Fibroblast of skin of right biceps (primary cell): ENCODE measurements at places on chromosomes 16 and 17.
A peak's percentile ranks its signal among the peaks of the same experiment; 100 is the strongest.

DNA sequence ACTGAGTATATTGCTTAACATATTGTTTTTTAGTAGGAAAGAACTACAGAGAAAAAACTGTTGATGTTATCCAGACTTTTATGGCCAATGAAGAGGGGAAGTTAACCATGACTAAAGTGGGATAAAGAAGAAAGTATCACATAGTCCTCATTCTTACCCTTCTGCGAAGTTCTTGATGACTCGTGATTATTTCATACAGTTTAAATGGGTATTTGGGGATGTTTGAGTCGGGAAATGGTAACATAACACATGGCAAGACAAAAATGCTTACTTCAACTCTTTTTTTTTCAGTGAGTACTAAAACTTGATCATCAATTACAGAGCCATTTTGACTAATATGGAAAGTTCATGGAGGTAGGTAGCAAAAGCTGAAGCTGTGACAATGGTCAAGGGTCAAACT is 4.9 kb downstream of the POLG2 start:
- DNase-seq: peak; percentile 84

DNA sequence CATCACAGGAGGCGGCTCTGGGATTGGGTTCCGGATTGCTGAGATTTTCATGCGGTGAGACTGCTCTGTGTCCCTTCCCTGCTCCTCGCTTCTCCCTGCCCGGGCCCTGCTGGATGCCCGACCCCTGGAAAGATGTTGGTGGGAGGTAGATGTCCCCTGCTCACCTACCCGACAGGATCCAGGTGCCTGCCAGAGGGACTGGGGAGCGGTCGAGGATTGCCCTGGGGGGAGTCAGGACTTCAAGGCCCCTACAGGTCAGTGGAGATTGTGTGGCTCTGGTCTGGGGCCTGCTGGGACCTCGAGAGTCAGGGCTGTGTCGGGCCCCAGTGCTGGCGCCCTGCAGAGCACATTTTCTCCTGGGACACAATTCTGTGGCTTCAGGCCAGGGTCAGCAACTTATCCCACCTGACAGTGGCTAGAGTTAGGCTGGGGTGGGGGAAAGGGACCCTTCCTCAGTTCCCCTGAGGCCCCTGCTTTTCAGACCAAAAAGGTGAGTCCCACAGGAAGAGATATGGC is 3.3 kb downstream of the DECR2 start:
- DNase-seq: no peak

- DNase-seq: no peak
These were observed 7.4 kb downstream of the GSG1L2 start for GRCh38 chr17:9814337-9814945.

DNA sequence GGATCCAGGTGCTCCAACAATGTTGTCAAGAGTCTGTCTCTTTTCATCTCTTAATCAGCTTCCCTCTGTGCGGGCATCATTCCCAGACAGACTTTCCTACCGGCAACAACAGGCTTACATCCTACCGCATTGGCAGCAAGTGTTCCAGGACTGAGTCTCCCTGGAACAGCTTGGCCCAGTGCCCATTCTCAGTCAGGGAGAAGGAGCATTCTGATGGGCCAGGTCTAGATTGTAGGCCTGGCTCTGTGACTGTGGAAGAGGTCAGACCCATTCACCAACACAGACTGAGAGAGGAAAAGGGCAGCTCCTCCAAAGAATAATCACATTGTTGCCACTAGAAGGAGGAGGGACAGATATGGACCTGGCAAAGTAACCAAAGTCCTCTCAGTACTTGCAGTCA is 68.1 kb upstream of the TMEM132E start:
- DNase-seq: no peak

- peak; percentile 98 for DNase-seq
These were observed 24.8 kb upstream of the MRPS23 start for GRCh38 chr17:57874434-57875289.

DNA sequence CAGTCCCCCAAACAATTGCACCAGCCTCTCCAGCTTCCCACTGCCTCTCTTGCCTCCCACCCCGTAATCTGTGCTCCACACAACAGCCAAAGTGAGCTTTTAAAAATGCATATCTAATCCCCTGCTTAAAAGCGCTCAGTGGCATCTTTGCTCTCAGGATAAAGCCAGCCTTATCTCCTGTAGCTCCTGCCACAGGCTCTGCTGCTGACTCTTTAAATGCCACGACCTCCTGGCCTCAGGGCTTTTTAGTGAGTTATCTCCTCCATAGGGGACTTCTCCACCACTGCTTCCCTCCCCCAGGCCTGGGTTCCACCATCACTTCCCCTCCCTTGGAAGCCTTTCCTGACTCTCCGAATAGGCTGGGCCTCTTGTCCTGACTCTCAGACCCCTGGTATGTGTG is 98.6 kb downstream of the GNAO1 start:
- DNase-seq: no peak

DNA sequence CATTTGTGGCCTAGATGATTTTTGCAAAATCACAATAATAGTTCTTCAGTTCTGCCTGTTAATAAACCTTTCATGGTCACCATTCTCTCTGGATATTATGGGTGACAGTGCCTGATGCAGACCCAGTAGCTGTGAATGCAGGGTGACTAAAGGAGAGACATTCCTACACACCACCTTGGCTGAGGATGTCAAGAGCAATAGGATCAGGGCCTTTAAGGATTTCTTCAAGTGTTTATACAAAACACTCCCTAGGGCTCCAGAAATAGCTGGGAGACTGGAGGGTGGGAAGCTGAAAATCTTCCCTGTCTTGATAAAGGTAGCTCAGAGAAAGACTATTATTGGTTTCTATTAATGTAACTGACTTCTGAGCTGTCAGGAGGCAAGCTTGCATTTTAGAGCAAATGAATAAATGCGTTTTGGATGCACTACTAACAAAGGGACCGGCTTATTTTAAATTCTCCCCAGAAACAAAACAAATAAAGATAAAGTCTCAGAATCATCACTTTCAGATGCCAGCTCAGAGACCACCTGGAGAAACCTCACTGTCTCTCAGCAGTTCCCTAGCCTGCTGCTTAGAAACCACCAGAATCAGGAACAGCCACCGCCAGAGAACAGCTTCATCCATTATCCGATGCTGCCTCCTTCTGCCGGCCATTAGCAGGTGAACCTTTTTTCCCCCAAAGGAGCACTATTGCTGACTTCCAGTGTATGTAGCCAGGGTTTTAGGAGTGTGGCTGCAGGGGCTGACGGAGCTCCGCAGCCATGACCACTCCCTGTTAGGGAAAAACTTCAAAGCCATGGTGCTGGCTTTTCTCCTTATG is 171.4 kb upstream of the DYNLRB2 start:
- DNase-seq: peak; percentile 59

- no peak for DNase-seq
These were observed 28.1 kb downstream of the MEAK7 start for GRCh38 chr16:84476401-84476800.

DNA sequence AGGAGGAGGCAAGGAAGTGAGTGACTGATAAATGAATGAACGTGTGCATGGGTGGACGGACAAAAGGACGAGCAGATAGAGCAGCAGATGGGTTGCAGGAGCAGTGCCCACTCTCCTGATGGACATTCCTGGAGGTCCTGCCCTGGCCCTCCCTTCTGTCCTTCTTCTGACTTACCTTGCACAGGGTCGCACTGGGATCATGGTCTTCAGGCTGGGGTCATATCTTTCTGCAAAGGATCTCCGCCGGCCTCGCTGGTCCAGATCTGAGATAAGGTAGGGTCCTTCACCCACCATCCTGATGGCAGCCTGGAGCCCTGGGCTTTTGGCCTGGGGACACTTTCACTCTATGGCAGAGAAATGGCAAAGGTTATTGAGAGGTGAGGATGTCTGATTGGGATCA is 9.7 kb downstream of the ABCC12 start:
- no peak for DNase-seq

GRCh38 chr16:80174416-80174815 is 366.4 kb upstream of the DYNLRB2 start:
- DNase-seq: peak; percentile 88

DNA sequence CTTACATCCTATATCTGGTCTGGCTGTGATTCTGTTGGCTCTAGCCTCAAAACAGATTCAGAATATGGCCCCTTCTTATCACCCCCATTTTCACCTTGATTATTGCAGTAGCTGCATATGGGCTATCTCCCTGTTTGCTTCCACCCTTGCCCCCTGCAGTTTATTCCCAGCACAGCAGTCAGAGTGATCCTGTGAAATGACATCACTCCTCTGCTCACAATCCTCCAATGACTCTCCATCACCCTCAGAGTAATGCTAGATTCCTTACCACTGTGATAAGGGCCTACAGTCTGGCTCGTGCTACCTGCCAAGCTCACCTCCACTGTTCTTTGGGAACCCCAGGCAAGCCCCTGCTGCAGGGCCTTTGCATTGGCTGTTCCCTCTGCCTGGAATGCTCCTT is 92.5 kb downstream of the ASIC2 start:
- DNase-seq: peak; percentile 18

- no peak for DNase-seq
These were observed 44.2 kb upstream of the TRAP1 start for GRCh38 chr16:3761375-3762106.

DNA sequence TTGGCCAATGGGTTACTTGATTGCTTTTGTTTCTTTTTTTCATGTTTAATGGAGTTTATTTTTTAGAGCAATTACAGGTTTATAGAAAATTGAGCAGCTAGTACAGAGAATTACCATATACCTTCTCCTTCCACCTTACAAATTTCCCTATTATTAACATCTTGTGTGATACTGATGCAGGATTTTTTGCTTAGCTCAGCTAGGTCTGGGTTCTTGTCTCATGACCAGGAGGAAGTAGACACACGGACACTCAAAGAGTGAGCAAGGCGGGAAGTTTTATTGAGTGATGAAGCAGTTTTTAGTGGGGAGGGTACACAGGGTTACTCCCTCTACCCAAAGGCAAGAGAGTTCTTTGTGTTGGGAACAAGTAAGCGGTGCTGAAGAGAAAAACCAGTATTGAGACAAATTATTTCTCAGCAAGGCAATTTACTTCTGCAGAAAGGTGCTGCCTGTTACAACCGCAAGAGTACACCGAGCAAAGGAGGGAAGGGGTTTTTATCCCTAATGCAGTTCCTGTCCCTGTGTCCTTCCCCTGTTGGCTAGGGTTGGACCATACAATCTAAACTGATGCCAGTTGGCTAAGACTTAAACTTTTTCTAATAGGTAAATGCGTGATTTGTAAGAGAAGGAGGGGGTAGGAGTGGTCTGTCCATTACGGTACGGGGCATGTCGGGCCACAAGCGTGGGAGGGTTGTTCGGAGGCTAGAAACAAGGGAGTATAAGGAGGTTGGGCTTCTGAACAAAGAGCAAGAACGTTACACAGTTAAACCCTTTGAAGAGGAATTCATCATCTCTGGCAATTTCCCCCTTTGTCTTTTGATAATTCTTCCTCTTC is 26.9 kb downstream of the SEC14L1 start:
- no peak for DNase-seq

- DNase-seq: peak; percentile 36
These were observed 7.3 kb downstream of the ACACA start for GRCh38 chr17:37399265-37399803.

- DNase-seq: peak; percentile 14
These were observed 36.3 kb downstream of the WWP2 start for GRCh38 chr16:69798466-69798865.

DNA sequence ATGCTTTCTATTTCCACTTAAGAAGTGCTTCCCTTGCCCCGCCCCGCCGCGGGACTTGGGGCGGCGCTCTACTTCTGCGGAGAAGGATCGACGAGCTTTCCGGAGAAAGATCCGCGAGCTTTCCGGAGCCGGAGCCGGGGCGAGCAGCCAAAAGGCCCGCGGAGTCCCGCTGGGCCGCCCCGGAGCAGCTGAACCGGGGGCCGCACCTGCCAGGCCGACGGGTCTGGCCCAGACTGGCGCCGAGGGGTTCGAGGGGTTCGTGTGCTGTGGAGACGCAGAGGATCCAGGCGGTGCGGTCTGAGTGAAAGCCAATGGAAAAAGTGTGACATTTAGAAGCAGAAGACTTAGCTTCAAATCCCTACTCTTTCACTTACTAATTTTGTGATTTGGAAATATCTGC is 50.8 kb downstream of the TBC1D26 start:
- peak; percentile 28 for DNase-seq

DNA sequence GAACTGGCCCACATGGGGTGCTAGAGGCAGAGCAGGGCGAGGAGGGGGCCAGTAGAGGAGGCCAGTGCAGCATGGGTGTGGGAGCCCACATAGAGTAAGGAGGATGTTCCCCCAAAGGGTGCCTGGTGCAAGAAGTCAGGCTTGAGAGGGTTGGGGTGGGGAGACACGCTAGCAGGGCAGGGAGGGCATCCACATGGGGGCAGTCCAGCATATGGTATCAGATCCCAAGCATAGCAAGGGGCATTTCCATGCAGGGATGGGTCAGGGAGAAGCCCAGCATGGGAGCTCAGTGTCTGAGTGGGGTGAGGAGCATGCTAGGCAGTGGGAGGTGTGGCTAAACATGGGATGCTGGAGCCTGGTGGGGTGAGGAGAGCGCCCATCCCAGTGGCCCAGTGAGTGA is 213.7 kb downstream of the COPRS start:
- no peak for DNase-seq
